ENCODE measurements at places on chromosomes 1 and 21.

GRCh38 chr1:88661951-88662699 lies 21.9 kb upstream of the PKN2 start:
- no peak for DNase-seq

GRCh38 chr1:153774780-153775457 lies at the start of gene SLC27A3:
Gene SLC27A3 (plus strand): TSS chr1:153775407. CDS start chr1:153775498, 91 bp downstream.
- peak; percentile 70 for DNase-seq

- no peak for DNase-seq
These were observed 100.1 kb downstream of the ATF6 start for GRCh38 chr1:161866241-161866640.

- no peak for DNase-seq
These were observed 85.4 kb downstream of the COLGALT2 start for GRCh38 chr1:183952101-183952500.

DNA sequence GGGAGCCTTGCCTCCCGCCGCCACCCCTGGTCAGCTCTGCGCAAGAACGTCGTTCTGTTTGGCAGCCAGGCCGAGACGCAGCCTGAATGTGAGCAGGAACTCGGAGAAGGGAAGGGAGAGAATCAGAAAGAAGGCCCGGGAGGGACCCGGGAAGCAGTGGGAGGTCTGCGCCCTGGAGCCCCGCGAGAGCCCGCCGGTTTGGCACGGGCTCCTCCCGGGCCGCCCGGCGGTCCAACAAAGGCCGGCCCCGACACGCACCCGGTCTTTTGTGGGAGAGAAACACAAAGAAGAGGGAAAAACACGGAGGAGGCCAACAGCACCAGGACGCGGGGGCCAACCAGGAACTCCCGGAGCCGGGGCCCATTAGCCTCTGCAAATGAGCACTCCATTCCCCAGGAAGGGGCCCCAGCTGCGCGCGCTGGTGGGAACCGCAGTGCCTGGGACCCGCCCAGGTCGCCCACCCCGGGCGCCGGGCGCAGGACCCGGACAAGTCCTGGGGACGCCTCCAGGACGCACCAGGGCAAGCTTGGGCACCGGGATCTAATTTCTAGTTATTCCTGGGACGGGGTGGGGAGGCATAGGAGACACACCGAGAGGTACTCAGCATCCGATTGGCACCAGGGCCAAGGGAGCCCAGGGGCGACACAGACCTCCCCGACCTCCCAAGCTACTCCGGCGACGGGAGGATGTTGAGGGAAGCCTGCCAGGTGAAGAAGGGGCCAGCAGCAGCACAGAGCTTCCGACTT lies 2.7 kb upstream of the OLIG2 start:
- no peak for DNase-seq

DNA sequence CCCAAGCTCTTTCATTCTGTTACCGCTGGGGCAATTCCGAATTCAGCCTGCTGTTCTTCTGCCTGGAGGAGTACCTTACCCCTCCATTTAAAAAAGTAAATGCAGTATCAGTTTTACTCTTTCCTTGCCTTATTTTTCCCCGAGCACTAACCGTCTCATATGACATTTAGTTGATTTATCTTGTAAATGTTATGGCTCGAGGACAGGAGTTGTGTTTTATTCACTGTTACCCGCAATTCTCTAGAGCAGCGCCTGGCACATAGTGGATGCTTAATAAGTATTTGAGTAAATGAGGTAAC lies 425 bp upstream of the TADA1 start:
- DNase-seq = no peak

DNA sequence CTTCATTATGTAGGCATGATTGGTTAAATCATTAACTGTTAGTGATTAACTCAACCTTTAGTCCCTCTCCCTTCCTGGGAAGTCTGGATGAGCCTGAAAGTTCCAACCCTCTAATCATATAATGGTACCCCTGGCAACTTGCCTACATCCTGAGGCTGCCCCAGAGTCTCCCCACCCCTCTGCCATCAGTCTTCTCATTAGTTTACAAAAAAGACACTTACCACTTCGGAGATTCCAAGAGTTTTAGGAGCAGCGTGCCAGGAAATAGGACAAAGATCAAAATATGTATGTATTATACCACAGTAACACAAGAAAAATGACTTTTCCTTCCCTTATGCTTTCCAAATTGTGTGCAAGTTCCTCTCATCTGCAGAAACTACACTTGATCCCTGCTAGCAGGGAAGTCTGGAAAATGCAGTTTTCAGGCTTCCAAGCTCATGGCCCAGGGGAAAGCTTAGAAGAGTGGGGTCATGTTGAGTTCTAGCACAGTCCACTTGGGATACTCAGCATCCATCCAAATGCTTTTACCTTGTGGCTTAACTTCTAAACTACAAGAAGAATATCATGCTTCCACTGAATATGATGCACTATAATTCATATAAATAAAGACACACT lies 64.6 kb upstream of the PPIH start:
- DNase-seq = no peak

DNA sequence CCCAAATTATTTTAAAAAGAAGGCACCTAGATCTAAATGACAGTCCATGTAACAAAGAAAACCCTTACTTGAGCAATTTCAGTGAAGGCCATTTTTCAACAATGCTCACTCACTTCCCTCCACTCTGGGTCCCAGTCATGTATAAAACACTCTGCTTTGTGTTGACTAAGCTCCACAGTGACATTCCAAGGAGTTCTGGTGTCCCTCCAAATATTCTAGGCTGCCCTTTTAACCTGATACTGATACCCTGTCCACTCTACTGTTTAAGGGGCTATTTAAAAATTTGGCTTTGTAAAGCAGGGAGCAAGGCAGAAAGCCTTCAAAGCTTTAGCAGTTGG lies 73.6 kb downstream of the GNG12 start:
- peak; percentile 57 for DNase-seq

DNA sequence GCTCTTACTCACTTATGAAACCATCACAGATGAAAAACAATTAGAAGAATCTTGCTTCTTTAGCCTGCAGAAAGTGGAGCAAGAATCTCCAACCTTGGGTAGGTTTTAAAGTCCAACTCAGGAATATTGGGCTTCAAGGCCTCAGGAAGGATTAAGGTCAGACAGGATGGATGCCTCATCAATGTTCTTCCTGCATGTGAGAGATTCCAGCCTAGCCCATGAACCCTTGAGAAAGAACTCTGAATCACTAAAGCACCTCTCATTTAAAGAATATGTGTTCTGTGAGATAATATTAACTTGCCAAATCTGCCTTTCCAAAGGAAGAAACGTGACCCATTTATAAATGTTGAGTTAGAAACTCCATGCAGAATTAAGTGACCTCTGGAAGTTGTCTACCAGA lies 345.2 kb upstream of the CAMK1G start:
- no peak for DNase-seq

GRCh38 chr1:37177230-37177864 lies 143.0 kb upstream of the GRIK3 start:
- DNase-seq = no peak

- no peak for DNase-seq
These were observed 586.3 kb downstream of the LRRIQ3 start for GRCh38 chr1:73611681-73612080.

GRCh38 chr1:86666368-86666767 lies 38.0 kb upstream of the SH3GLB1 start:
- DNase-seq = no peak

DNA sequence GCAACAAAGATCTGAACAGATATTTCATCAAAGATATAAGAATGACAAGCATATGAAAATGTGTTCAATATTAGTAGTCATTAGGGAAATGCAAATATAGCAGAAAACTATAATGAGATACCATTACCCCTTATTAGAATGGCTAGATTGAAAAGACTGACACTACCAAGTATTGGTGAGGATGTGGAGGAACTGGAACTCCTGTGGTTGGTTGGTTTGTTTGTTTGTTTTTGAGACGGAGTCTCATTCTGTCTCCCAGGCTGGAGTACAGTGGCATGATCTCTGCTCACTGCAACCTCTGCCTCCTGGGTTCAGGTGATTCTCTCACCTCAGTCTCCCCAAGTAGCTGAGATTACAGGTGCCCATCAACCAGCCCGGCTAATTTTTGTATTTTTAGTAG lies 18.9 kb upstream of the HMGN1 start:
- DNase-seq = no peak

DNA sequence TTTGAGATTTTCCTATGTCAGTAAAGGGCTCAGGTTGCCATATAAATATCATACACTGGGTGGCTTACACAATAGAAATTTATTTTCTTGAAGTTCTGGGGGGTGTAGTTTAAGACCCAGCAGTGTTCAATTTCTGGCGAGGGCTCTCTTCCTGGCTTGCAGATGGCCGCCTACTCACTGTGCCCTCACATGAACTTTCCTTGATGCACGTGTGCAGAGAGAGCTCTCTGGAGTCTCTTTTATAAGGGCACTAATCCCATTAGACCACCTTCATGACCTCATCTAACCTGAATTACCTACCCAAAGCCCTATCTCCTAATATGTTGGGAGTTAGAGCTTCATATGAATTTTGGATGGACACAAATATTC lies 21.1 kb downstream of the TMEM51 start:
- no peak for DNase-seq

DNA sequence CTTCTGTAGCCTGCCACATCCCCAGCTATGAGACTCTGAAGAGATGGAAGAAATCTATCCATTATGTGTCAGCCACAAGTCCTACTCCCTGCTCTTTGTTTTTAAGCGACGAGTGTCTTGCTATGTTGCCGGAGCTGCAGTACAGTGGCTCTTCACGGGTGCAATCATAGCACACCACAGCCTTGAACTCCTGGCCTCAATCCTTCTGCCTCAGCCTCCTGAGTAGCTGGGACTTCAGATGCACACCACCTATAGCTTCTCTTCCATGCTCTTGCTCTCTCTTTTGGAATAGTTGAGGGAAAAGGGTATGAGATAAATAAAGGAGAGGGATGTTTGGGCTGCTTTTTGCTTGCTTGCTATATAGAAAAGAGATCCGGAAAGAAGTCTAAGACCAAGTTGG lies 1.6 kb downstream of the TUFT1 start:
- no peak for DNase-seq

DNA sequence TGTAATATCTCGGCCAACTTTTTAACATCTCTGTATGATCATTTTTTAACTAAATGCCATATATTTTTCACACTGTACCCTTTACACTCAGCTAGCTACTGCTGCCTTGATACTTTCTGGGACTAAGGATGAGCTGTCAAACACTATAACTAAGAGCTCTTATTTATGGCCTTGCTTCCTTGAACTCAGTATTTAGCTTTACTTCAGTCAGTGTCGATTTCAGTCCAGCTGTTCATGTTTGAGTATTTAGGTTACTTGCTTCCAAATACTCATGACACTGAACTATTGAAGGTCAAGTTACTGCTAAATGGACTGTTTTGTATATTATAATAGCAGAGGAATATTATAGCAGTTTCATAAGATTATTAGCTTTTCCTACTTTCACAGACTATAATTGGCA lies 25.9 kb upstream of the USP25 start:
- no peak for DNase-seq

GRCh38 chr1:151157067-151157531 lies 650 bp downstream of the TNFAIP8L2 start:
- no peak for DNase-seq

- DNase-seq = no peak
These were observed 10.8 kb downstream of the MTARC1 start for GRCh38 chr1:220797553-220797952.

DNA sequence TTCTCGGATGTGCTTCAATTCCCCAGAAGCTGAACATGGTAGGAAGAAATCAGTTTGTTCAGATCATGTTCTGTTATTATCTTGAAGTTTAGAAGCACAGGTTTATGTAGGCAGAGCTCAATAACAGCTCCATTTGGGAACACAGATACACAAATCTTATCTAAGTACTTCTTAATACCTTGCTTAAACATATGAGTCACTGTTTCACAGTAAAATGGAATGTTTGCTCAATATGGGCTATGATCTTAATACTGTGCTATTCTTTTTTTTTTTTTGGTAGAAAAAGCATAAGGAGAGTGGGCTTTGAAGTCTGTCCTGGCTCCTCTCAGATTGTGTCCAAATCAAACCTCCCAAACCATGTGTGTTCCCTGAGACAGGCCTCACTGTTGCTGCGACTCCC lies 13.4 kb downstream of the PROK1 start:
- no peak for DNase-seq

DNA sequence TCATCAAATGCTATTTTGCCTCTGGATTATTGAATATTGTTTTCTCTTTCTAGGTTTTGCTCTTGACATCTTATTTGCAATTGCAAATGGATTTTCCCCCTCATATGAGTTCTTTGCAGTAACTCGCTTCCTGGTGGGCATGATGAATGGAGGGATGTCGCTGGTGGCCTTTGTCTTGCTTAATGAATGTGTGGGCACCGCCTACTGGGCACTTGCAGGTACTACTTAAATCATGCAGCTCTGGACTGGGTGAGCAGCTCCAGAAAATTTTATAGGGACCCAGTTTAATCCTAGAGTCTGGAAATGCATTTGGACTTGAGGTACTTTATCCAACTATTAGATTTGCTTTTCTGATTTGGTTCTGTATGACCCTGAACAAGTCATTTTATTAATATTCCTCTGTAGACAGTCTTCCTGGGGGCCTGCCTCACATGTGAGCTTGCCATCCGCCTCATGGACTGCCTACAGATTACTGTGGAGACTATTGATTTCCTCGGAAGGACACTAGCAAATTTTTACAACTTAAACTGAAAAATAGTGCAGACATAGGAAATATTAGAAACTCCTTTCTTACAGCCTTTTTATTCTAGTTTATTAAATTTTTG lies 44.5 kb downstream of the SLC22A15 start:
- peak; percentile 60 for DNase-seq

GRCh38 chr1:6614019-6614928 lies 743 bp downstream of the PHF13 start:
- peak; percentile 68 for DNase-seq

GRCh38 chr21:34881421-34881820 lies 167.7 kb downstream of the RUNX1 start:
- DNase-seq = peak; percentile 47

- DNase-seq = peak; percentile 6
These were observed 77.9 kb downstream of the GFI1 start for GRCh38 chr1:92408825-92409224.

- DNase-seq = no peak
These were observed 75.4 kb downstream of the RPAP2 start for GRCh38 chr1:92374223-92374622.

DNA sequence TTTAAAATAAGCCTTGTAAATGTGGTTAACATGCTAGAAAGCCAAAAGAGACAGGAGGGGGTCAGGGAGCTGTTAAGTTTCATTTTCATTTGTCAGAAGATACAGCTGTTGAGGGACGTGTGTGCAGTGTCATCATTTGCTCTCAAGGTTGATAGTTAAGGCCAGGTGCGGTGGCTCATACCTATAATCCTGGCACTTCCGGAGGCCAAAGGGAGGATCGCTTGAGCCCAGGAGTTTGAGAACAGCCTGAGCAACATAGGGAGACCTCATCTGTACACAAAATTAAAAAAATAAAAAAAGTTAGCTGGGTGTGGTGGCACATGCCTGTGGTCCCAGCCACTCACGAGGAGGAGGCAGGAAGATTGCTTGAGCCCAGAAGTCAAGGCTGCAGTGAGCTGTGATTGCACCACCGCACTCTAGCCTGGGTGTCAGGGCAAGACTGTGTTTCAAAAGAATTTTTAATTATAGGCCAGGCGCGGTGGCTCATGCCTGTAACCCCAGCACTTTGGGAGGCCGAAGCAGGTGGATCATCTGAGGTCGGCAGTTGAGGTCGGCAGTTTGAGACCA lies 22.7 kb downstream of the ZBTB8OS start:
- DNase-seq = no peak

GRCh38 chr1:223129229-223129901 lies 13.7 kb downstream of the TLR5 start:
- DNase-seq = peak; percentile 71

- DNase-seq = no peak
These were observed 169.2 kb downstream of the AKT3 start for GRCh38 chr1:243680860-243681259.
